ENCODE measurements at places on chromosomes 11 and 22.

- DNase-seq: no peak
Measured at GRCh38 chr11:123505546-123506299, 75.7 kb downstream of the GRAMD1B start.

GRCh38 chr22:45689211-45689610 lies 17.6 kb downstream of the ATXN10 start:
- DNase-seq: no peak

DNA sequence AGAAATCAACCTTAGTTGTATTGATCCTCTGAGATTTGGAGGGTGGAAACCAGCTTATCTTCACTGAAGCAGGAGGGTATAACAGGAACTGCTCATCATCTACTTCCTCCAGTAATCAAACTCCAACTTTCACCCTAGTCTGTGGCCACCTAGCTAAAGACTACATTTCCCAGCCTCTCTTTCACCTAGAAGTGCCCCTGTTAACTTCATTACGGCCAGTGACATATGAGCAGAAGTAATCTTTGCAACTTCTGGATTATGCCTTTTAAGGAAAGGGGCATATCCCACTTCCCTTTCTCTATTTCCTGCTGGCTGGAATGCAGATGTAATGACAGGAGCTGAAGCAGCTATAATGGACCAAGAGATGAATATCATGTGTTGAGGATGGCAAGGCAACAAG lies 7.6 kb upstream of the VPS37C start:
- DNase-seq: no peak

DNA sequence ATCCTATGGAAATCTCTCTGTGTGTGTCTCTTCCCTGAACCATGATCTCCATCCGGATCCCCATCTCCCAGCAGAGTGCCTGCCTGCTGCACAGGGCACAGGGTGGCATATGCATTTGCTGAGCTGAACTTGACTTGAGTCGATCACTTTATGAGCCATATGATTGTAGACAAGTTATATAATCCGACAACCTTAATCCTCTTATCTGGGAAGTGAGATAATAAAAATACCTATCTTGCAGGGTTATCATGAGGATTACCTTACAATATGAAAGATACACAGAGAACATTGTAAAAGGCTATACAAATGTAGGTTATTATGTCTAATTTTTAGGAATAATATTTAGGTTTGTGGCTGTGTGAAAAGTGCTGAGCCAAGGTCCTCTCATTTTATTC lies 124.5 kb downstream of the ST3GAL4 start:
- no peak for DNase-seq

Data from fibroblast of skin of right biceps (primary cell).